Mesenteric fat pad (tissue), 1 donor: ENCODE measurements at places on chromosomes 6 and 20.

- no peak for DNase-seq
Observed at GRCh38 chr20:33909331-33909921, 84.3 kb upstream of the RALY start.

GRCh38 chr20:25076731-25077609 is 5.0 kb downstream of the VSX1 start:
- no peak for DNase-seq

- DNase-seq, result no peak
Observed at GRCh38 chr6:82264321-82264720, 16.8 kb upstream of the IBTK start.

DNA sequence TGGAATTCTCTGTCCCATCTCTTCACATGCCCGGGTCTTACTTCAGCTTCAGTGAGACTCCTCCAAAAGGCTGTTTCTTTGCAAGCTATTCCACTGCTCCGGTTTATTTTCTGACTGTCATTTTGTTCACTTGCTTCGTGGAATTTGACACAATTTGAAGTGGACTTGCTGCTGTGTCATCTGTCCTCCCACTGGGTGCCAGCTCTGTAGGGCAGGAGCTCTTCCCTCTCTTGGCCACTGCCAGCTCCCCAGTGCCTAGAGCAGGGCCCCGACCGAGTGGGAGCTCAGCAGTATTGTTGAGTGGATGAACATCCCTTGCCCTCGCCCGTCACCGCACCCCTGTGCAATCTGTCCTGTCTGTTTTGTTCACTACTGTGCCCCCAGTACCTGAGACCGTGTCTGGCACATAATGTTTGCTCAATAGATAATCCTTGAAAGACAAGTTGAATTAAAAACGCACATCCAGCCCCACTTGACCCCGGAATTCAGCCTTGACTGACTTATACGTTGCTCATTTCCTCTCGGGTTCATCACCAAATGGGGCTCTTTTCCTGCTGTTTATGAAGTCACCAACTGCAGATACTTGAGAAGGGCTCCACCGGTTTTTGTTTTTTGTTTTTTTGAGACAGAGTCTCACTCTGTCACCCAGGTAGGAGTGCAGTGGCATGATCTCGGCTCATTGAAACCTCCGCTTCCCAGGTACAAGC is 170.3 kb upstream of the KCNG1 start:
- no peak for DNase-seq

DNA sequence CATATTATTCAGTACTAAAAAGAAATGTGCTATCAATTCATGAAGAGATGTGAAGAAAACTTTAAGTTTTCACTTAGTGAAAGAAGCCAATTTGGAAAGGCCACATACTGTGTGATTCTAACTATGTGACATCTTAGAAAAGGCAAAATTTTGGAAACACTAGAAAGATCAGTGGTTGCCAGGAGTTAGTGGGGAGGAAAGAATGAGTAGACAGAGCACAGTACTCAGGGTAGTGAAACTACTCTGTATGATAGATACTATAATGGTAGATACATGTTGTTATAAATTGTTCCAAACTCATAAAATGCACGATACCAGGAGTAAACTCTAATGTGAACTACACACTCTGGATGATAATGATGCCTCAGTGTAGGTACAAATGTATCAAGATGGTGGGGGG is 14.2 kb downstream of the NCOA3 start:
- no peak for DNase-seq

GRCh38 chr20:44011251-44011940 is 96.7 kb downstream of the TOX2 start:
- DNase-seq, result no peak
